Activated CD4-positive, alpha-beta T cell treated with anti-CD3 and anti-CD28 coated beads for 36 hours (primary cell): ENCODE measurements at places on chromosomes 12 and 14. TPM values are rescaled to one million over a fixed set of nuclear protein-coding genes. Genes with fewer than 3 reads are reported as not detected.

The CLEC2A gene
- total RNA-seq, result not detected

The SLC5A8 gene
- not detected for total RNA-seq

The LRRC9 gene
- not detected for total RNA-seq

The KIF21A gene
- 13.9 TPM for total RNA-seq

The RFLNA gene
- not detected for total RNA-seq

The KIF5A gene
- total RNA-seq, result 1.3 TPM

The CIROP gene
- total RNA-seq, result not detected

The ASCL1 gene
- not detected for total RNA-seq
